NCI-H1048 (cell line): ENCODE measurements at places on chromosomes 4 and X.

GRCh38 chr4:70392057-70392776 is 5.5 kb upstream of the OPRPN start:
- DNase-seq, result no peak

GRCh38 chr4:187178587-187178986 is 454.9 kb upstream of the FAT1 start:
- DNase-seq, result no peak

- no peak for DNase-seq
Measured at GRCh38 chr4:1666391-1666790, 17.7 kb downstream of the FAM53A start.

- no peak for DNase-seq
Measured at GRCh38 chr4:52269761-52270160, 218.7 kb downstream of the SPATA18 start.

DNA sequence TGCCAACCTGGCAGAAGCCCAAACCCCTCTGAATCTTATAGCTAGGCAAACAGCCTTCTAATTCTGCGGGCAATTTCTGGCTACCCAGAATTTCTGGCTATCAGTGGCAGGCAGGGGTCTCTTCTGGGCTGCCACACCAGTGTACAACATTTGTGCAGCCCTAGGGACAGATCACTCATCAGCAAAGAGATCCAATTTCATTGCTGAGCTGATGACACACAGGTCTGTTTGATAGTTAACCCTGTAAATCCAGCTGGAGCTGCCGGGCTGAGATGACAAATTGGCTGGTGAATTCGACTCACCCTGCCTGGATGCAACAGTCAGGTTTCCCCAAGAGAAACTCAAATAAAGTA is 2.4 kb downstream of the MID1 start:
- DNase-seq, result no peak

- no peak for DNase-seq
Measured at GRCh38 chrX:66164470-66164869, 423 bp downstream of the HEPH start.

DNA sequence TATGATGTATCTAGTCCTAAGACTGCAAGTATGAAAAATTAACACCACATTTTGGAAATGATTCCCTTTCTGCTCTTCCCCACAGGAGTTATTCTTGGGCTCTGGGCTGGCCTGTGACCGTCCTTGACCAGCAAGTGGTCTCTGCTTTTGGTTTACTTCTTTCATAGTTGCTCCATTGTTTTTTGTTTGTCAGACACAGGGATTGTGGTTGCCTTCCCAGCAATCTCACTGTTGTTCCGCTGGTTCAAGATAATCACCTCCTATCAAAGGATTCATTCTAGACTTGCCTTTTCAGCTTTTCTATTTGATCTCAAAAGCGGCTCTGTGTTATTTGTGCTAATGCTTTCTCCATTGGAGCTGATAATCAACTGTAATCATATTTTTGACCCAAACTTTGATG is 218.8 kb downstream of the MGST2 start:
- DNase-seq, result no peak

DNA sequence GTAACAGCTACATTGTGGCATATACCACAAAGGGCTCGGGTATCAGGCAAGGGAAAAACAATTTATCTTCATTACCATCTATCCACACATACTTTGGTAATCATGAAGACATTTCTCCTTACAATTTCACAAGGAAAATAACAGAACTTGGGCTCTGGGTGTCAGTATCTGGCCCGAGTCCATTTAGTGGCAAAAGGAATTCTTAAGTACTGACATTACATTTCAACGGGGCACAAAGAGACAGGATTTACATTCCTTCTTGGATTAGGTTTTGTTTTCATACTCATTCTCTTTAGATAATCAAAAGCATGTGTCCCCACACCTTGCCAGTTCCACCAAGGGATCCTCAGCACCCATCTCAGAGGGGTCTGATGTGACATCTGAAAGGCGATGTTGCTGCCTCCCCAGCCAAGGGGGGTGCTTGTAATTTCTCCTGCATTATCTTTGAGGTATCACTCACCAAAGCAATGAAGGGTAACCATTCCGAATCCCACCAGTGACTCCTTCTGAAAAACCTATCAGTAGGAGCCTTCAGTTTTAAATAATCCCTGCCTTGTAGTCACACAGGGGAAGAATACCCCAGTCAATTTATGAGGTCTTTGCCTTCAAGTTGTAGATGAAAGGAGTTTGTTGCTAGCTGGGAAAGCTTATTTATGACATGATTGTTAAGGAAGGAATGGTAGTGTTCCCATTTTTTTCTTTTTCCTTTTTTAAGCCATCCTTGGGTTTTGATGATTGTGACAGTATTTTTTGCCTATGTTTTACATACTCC is 118.6 kb downstream of the PALLD start:
- no peak for DNase-seq

DNA sequence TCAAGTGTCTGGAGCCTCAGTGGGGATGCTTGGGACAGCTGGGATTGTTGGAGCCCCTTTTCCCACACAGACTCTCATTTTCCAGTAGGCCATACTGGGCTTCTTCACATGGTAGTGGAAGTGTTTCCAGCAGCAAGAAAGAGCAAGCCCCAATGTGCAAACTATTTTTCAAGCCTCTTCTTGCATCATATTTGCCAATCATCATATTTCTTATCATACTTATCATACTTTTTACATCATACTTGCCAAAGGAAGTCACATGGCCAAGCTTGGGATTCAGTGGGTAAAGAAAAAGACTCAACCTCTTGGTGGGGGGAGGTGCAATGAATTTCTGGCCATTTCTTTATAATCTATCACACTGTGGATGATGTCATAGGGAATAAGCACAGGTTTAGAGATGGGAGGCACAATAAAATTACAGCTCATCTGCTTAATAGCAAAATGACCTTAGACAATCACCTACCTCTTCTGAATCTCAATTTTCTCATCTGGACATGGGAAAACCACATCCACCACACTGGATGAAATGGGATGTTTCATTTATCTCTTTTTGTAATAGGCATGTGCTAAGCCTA is 174.2 kb downstream of the MID1IP1 start:
- DNase-seq, result no peak

DNA sequence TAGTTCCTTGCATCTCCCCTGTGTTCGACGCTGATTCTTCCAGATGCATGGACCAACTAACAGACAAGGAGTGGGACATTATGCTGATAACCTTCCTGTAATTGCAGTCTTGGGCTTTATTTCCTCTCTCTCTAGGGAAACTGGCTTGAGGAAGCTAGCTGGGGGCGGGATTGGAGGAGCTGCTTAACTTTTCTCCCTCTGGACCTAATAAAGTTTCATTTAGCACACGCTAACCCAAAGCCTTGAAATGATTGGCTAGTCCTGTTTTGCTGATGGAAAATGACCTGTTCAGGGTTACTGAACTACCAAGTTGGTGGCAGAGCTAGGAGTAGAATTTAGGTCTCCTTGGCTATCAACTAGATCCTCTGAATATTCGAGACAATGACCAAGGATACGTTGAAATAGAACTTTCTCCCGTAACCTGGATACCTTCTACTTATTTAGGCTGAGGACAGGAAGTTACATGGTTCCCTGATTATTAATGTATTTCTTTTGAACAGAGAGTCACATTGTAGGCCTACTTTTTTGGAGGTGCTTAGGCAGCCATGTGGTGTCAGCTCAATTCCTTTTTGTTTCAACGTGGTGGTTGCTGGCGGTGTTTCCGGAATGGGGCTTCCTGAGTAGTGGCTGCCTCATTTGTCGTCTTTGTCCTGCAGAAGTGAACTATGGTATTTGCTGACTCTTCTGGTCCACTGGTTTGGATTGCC is 2.0 kb downstream of the PGK1 start:
- DNase-seq, result no peak

DNA sequence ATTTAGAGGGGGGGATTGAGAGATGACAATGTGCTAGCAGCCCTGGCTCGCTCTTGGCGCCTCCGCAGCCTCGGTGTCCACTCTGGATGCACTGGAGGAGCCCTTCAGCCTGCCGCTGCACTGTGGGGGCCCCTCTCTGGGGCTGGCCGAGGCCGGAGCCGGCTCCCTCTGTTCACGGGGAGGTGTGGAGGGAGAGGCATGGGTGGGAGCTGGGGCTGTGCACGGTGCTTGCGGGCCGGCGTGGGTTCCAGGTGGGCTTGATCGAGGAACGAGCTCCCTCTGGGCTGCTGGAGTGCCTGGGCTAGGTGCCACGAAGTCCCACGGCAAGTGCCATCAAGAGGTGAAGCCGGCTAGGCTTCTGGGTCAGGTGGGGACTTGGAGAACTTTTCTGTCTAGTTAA is 6.9 kb downstream of the C4orf46 start:
- no peak for DNase-seq

DNA sequence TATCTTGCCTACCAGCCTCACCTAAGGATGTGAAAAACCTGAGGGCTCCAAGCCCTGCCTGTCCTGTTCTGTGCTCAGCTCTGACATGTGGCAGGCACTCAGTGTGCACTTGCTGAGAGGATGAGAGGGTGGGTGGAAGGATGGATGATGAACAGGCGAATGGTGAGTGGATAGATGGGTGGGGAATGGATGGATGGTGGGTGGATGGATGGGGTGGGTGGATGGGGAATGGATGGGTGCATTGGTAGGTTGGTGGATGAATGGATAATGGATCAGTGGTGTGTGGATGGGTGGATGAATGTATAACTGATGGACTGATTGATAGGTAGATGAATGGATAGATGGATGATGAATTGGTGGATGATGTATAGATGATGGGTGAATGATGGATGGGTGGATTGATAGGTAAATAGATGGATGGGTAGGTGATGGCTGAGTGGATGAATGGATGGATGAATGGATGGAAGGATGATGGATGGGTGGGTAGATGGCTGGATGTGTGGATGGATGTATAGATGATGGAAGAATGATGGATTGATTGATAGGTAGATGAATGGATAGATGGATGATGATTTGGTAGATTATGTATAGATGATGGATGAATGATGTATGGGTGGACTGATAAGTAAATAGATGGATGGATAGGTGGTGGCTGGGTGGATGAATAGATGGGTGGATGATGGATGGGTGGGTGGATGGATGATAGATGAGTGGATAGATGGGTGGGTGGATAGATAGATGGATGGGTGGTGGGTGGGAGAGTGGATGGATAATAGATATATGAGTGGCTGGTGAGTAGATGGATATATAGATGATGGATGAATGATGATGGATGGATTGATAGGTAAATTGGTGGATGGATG is 69.3 kb upstream of the NKX1-1 start:
- DNase-seq, result no peak

DNA sequence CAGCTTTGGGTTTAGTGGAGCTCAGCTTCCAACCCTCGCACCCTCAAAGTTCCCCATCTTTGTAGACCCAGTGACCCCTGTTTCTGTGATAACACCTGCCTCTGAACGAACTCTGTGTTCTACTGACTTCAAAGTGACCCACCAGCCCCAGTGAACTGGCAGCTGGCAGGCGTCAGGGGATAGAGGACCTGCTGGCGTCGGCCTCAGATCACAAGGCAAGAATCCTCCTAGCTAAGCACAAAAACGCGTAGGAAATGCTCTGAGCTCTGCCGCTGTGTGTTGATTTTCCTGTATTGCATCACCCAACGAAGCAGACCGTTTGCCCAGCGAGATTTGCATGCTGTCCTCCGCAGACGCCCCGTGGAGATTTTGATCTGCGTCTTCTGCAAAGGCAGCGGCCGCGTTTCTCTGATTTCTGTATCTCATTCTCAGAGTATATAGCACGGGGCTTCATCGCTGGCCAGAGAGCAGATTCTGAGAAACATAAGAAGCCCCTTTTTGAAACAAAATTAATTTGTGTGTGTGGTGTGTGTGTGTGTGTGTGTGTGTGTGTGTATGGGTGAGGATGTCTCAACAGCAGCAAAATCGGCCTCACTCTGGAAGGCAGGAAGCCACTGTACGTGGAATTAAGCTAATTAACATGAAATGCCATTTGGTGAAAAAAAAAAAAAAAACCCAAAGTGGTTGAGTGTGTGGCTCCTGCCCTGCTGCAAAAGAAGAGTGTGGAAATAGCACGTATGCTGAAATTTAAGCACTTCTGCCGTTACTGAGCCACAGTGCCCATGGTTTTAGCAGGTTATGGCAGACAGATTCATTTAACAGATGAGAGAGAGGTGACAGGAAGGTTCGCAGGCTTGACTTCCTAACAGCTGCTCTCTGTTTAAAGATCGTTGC is 29.2 kb upstream of the ASMTL start:
- DNase-seq, result no peak

- DNase-seq, result no peak
Measured at GRCh38 chrX:74179499-74179898, 124.5 kb upstream of the ZCCHC13 start.

DNA sequence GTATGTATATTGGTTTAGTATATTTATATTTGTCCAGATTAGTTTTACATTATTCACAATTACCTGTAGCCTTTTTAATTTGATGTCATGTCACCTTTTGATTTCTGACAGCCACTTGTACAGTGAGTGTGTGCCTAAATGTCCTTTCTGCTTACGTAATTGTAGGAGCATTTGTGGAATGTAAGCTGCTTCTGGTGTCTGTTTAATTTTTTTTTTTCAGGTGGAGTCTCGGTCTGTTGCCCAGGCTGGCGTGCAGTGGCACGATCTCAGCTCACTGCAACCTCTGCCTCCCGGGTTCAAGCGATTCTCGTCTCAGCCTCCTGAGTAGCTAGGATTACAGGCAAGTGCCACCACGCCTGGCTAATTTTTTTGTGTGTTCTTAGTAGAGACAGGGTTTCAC is 91.2 kb upstream of the XAGE2 start:
- DNase-seq, result no peak

DNA sequence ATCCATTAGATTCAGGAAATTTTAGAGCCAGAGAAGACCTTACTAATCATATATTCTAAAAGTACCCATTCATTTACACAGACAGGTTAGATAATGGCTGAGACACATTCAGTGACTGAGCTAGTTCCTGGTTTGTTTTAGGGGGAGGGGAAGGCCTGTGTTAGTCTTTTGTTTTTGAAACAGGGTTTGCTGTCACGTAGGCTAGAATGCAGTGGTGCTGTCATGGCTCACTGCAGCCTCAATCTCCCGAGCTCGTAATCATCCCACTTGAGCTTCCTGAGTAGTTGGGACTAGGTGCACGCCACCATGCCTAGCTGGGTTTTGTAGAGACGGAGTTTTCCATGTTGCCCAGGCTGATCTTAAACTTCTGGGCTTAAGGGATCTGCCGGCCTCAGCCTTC is 10.1 kb downstream of the RBPJ start:
- DNase-seq, result no peak

DNA sequence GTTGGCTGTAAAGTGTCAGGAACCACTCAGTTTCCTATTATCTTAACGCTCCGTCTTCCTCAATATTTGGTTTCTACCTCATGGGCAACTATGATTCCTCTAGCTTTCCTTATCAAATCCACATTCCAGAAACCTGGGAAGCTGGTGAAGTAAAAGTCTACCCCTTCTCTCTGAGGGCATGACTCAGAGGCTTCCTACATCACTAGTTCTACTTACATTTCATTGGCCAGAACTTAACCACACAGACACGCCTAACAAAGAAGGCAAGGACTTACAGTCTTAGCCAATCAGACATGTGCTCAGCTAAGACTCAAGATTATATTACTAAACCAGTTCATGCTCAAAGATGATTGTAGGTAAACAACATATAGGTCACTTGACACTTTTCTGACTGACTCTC is 30.4 kb downstream of the COX7B2 start:
- no peak for DNase-seq

- no peak for DNase-seq
Measured at GRCh38 chrX:53005327-53005726, 43.3 kb upstream of the GPR173 start.
